ENCODE measurements at places on chromosomes 7 and 10.

GRCh38 chr10:71725998-71726579, 6.5 kb upstream of the C10orf105 start:
- DNase-seq: no peak

DNA sequence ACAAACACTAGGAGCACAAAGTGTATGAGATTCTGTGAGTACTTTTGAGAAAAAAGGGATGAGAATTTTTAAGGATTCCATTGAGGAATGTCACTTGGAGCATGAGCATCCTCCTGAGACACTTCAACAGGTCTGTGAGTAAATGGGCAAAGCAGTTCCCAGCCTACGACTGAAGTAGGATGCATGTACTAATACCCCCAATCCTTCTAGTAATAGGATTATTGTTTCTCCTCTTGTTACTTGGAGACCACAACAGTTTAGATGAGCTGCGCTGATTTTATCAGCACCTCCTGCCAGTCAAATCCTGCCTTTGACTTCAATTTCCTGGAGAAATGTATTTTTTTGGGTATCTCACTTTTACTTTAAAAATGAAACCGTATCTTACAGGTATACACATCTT, 820 bp downstream of the BBS9 start:
- DNase-seq: no peak

GRCh38 chr7:150736864-150737263, 354 bp upstream of the GIMAP5 start:
- no peak for DNase-seq

- no peak for DNase-seq
Observed at GRCh38 chr10:51709324-51709972, 10.1 kb upstream of the CSTF2T start.

GRCh38 chr10:99693933-99694583, 34.7 kb downstream of the ENTPD7 start:
- DNase-seq: no peak

- no peak for DNase-seq
Observed at GRCh38 chr7:136874393-136875032, 6.1 kb downstream of the CHRM2 start.

- no peak for DNase-seq
Observed at GRCh38 chr10:6068422-6068821, 6.3 kb upstream of the IL2RA start.

GRCh38 chr10:20372748-20373147, 524.4 kb downstream of the NEBL start:
- DNase-seq: no peak

- DNase-seq: no peak
Observed at GRCh38 chr10:32318476-32318896, 28.5 kb downstream of the EPC1 start.

GRCh38 chr10:69087590-69088470, at the start of gene SRGN:
TSS of gene SRGN (plus strand) at chr10:69088103. CDS start at chr10:69088158, 55 bp downstream.
- DNase-seq: peak; percentile 14

- DNase-seq: no peak
Observed at GRCh38 chr10:58209669-58210068, 58.0 kb downstream of the IPMK start.

GRCh38 chr7:133052401-133052756, 29.5 kb downstream of the CHCHD3 start:
- DNase-seq: no peak

DNA sequence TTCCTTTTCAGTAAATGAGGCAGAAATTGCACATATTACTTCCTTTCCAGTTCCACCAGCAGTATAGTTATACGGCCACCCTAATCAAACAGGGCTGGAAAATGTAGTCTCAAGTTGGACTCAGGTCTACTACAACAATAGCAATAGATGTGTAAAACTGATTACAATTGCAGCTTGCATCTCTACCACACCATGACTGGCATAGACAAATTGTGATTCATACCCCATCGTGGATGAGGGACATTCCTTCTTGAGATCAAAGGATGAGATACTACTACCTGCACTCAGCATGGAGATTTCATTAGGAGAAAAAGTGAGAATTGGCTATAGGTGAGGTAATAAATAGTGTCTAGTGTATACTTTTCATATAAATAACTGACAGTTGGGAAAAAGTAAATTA, 1220.8 kb downstream of the TYW1 start:
- no peak for DNase-seq

DNA sequence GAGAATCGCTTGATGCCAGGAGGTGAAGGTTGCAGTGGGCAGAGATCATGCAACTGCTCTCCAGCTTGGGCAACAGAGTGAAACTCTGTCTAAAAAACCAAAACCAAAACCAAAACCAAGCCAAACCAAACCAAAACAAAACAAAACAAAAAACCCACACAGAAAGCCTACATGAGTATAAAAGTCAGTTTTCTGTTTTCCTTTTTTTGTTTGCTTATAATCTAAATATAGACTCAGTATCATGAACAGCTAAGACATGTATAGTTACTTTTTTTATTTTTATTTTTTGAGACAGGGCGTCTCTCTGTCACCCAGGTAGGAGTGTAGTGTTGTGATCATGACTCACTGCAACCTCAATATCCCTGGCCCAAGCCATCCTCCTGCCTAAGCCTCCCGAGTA, 16.8 kb upstream of the MTPN start:
- DNase-seq: no peak

DNA sequence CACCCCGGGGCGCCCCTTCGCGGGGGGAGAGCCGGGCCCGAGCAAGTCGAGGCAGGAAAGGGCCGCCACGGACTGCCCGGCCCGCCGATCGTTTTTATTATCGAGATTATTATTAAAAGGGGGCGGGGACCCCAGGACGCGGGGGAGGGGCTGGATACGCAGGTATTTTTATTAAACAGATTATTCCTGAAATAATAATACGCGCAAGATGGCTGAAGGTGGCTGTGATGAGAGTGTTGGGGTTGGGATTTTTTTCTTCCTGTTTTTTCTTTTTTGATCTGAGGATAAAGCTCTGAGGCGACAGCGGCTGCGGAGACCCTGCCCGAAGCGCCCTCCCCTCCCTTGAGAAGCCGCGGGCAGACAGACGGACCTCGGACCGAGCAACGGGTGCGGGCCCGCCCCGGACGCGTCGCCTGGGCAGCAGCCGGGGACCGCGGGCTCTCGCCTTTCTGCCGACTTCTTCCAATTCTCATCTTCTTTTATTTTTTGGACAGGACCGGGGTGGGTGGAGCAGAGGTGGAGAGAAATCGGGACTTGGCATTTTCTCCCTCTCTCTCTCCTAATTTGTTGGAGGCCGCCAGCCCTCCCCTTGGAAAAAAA, 1.4 kb upstream of the TRIM8 start:
- DNase-seq: peak; percentile 42

GRCh38 chr7:44431091-44431608, 59.3 kb downstream of the NUDCD3 start:
- no peak for DNase-seq

- DNase-seq: no peak
Observed at GRCh38 chr10:24256619-24257107, 47.7 kb downstream of the KIAA1217 start.

DNA sequence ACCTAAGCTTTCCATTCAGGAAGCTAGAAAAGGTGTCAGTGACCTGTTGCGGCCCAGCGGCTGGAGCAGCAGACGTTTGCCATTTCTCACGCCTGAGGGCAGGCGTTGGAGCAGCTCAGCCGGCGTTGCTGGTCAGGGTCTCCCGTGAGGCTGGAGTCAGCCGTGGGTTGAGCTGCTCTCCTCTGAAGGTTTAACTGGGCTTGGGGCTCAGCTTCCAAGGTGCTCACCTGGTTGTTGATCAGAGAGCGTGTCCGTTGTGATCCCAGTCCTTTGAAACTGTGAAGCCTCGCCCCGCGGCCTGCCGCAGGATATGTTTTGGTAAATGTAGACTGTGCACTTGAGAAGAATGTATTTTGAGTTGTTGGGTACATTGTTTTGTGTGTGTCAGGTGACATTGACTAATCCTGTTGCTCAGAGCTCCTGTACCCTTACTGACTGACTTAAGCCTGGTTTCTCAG, 20.6 kb upstream of the PWWP2B start:
- no peak for DNase-seq
